K562 (cell line): ENCODE measurements at places on chromosomes 7 and 10. TPM values are rescaled to one million over a fixed set of nuclear protein-coding genes. Genes with fewer than 3 reads are reported as not detected.

GIMAP2 gene
- polyA plus RNA-seq, result 0.37 and 0.57 TPM in 2 replicates

LRRD1 gene
- not detected in 2 replicates for polyA plus RNA-seq

GRCh38 chr7:77459311-77459726, 43.2 kb upstream of the GSAP start:
- no peak overlapping the region for H3K4me3 ChIP-seq
- H3K27me3 ChIP-seq, result peaks cover 24% of the 10 kb centered on the region
- no peak for DNase-seq
- H3K4me1 ChIP-seq, result no peaks in the 10 kb centered on the region
- no peak overlapping the region for H3K27ac ChIP-seq

GRCh38 chr7:44557485-44557884, 16.2 kb downstream of the DDX56 start:
- H3K36me3 ChIP-seq, result no peaks in the 10 kb centered on the region
- no peak for DNase-seq
- H3K4me1 ChIP-seq, result peaks cover 11% of the 10 kb centered on the region; the same call in 1 of the 2 replicates
- H3K27me3 ChIP-seq, result no peaks in the 10 kb centered on the region
- no peak overlapping the region for H3K27ac ChIP-seq

DNA sequence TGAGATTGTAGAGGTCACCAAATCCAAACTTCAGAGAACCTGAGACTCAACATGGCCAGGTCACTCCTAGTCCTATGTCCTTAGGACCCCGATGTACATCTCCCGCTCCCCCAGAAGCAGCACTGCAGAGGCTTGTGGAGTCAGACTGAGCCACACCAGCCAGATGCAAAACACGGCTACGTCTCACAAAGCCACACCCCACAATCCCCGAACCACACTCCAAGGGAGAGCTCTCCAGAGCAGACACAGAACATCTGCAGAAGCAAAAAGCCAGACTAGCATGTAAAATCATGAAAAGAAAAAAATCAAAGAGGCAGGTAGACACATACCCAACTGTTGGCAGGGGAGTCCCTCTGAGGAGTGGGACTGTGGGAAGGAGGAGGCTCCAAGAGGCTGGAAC, 104.9 kb downstream of the CTBP2 start:
- H3K27me3 ChIP-seq, result no peaks in the 10 kb centered on the region
- H3K4me1 ChIP-seq, result peaks cover 27% of the 10 kb centered on the region
- H3K27ac ChIP-seq, result no peak overlapping the region

DNA sequence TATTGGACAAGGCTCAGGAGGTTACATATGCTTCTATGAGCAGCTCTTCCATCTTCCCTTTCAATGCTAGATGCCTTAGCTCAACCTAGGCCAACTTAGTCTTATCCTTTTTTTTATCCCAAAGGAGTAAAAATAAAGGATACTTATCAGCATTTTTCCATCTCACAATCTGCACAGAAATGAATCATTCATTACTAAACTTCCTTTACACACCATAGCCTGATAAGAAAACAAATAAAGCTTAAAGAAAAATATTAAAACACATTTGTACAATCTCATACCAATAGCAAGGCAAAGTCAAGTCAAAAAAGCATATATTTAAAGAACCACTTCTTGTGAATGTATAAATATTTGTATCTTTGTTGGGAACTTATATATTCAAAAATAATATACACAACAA, 407.4 kb downstream of the GRM8 start:
- no peaks in the 10 kb centered on the region for H3K4me1 ChIP-seq
- no peaks in the 10 kb centered on the region for H3K27me3 ChIP-seq
- no peak for DNase-seq
- H3K27ac ChIP-seq, result no peak overlapping the region

GRCh38 chr7:132475037-132475668, 101.1 kb downstream of the PLXNA4 start:
- DNase-seq, result no peak
- H3K4me3 ChIP-seq, result no peak overlapping the region
- H3K4me1 ChIP-seq, result no peaks in the 10 kb centered on the region
- H3K27me3 ChIP-seq, result peaks cover 18% of the 10 kb centered on the region

GRCh38 chr7:50659329-50659965, 94.2 kb upstream of the DDC start:
- no peaks in the 10 kb centered on the region for H3K27me3 ChIP-seq
- H3K36me3 ChIP-seq, result peaks cover 40% of the 10 kb centered on the region; the same call in 2 of the 3 replicates
- H3K27ac ChIP-seq, result no peak overlapping the region
- peaks cover 4% of the 10 kb centered on the region; the same call in 1 of the 2 replicates for H3K4me1 ChIP-seq
- no peak overlapping the region for H3K4me3 ChIP-seq
- DNase-seq, result no peak
